Diencephalon (tissue), 1 donor: ENCODE measurements at places on chromosomes 2 and 18. TPM values are rescaled to one million over a fixed set of nuclear protein-coding genes. Genes with fewer than 3 reads are reported as not detected.

Gene SLC5A7
- 14.3 TPM for total RNA-seq

Gene DAW1
- 8.1 TPM for total RNA-seq

Gene TUBA4A
- 16.4 TPM for total RNA-seq

Gene ABCG5
- total RNA-seq: 0.23 TPM

Gene GLI2
- total RNA-seq: 1.2 TPM

Gene LRATD1
- 63.2 TPM for total RNA-seq

Gene UPP2
- 0.69 TPM for total RNA-seq

Gene NFU1
- 60.9 TPM for total RNA-seq

Gene AOX1
- total RNA-seq: 2.1 TPM

Gene CD8B2
- total RNA-seq: 0.69 TPM

Gene ILKAP
- 55.1 TPM for total RNA-seq
